ENCODE measurements at places on chromosomes 6 and 20. TPM values are rescaled to one million over a fixed set of nuclear protein-coding genes. Genes with fewer than 3 reads are reported as not detected.

NRSN1 gene
- polyA plus RNA-seq, result not detected

MTHFD1L gene
- polyA plus RNA-seq, result 13.1 TPM

PKIB gene
- polyA plus RNA-seq, result 7.4 TPM

GFRAL gene
- polyA plus RNA-seq, result not detected

RSPH9 gene
- 1.7 TPM for polyA plus RNA-seq

E2F3 gene
- 4.1 TPM for polyA plus RNA-seq

IMPG1 gene
- polyA plus RNA-seq, result not detected

Data from lung (tissue), 17 donors.